ENCODE measurements at places on chromosomes 3 and 15. TPM values are rescaled to one million over a fixed set of nuclear protein-coding genes. Genes with fewer than 3 reads are reported as not detected.

The GUCA1C gene
- not detected for total RNA-seq

The ADAMTSL3 gene
- 0.34 TPM for total RNA-seq

The ECT2 gene
- 80.8 TPM for total RNA-seq

The AAGAB gene
- 57.3 TPM for total RNA-seq

The USP3 gene
- 38.2 TPM for total RNA-seq

The PRR20G gene
- 2.8 TPM for total RNA-seq

The GAP43 gene
- total RNA-seq = 0.07 TPM

The NDUFAF3 gene
- total RNA-seq = 88.3 TPM

The GOLGA8J gene
- total RNA-seq = 0.09 TPM

The CCDC13 gene
- 0.26 TPM for total RNA-seq

The TMEM158 gene
- 10.1 TPM for total RNA-seq

The POMGNT2 gene
- 8.6 TPM for total RNA-seq

The B3GNT5 gene
- total RNA-seq = 24.8 TPM

The PPP1R14D gene
- total RNA-seq = not detected

The APOD gene
- total RNA-seq = 1.8 TPM

The IQCF5 gene
- total RNA-seq = not detected

The SKOR1 gene
- not detected for total RNA-seq

The ARL14 gene
- total RNA-seq = 0.35 TPM
